ENCODE measurements at places on chromosomes 16 and 17.

GRCh38 chr17:8847891-8848290 is 19.6 kb downstream of the PIK3R6 start:
- no peak for DNase-seq

DNA sequence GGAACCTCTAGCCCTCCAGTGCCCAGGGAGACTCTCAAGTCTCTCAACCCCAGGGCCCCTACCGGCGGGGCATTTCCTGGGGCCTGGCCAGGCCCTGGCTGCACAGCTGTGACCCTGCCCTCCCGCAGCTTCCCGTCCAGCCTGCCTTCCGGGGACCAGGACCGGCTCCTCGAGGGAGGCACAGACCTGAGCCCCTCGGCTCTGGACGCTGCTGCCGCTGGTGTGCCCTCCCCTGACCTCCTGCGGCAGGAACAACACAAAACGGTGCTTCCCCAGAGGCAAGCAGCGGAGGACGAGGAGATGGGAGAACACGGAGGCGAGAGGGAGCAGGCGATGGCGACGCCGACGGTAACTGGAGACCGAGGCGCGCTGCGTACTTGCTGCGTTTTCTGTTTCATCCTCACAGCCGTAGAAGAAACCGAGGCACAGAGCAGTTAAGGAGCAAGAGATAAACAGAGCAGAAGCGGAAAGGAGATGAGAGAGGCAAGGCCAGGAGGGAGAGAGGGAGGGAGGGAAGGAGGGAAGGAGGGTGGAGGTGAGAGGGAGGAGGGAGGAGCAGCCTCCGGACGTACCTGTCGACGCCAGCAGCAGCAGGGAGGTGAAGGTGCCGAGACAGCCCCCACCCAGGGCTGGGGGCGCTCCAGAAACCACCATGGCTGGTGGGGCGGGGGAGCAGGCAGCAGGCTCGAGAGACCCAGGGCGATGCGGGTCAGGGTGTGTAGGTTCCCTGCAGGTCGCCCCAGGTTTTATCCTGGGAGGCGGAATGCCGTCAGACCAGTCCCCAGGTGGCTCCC is at the start of gene PRSS22:
TSS of gene PRSS22 (minus strand) at position 720 of the 794 bp plus-strand sequence. CDS start at position 654, 66 bp downstream.
- no peak for DNase-seq

DNA sequence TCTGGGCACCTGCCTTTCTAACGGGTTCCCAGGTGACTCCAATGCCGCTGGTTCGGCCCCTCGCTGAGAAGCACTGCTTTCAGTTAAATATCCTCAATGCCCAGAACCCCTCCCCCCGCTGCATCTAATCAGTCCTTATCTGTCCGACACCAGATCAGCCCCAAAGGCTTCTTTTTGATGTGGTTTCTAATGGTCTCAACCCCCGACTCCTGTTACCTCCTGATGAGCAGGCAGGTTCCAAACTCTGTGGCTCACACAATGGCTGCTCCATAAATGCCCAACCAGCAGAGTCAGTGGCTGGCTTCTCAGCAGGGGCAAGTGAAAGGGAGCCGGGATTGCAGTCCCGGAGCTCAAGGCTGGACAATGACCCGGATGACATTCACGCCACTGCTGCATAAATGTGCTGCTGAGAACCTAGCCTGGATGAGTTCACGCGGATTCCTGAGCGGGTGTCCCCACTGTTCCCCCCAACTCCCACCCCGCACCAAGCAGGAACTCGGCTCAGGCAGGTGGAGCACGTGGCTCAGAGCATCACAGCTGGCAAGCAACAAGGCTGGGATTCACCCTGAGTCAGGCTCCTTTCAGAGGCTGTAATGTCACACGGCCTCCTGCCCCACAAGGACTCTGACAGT is 1.0 kb upstream of the SLC38A8 start:
- no peak for DNase-seq

DNA sequence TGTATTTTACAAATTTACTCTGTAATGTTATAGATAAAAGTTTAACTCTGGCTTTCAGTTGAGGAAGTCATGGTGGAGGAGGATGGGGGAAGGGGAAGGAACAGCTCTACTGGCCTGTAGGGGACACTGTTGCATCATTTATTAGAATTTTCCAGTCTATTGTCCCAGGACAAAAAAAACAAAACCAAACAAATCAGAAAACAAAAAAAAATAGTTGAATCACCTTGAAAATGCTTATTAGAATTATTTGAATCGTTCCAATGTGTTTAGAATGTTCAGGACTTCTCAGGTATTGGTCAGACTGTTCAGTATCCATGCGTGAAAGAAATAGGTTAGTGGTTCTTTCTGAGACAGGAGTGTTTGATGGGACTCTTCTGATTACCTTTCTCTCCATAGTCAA is 242.0 kb downstream of the FTO start:
- DNase-seq: no peak

DNA sequence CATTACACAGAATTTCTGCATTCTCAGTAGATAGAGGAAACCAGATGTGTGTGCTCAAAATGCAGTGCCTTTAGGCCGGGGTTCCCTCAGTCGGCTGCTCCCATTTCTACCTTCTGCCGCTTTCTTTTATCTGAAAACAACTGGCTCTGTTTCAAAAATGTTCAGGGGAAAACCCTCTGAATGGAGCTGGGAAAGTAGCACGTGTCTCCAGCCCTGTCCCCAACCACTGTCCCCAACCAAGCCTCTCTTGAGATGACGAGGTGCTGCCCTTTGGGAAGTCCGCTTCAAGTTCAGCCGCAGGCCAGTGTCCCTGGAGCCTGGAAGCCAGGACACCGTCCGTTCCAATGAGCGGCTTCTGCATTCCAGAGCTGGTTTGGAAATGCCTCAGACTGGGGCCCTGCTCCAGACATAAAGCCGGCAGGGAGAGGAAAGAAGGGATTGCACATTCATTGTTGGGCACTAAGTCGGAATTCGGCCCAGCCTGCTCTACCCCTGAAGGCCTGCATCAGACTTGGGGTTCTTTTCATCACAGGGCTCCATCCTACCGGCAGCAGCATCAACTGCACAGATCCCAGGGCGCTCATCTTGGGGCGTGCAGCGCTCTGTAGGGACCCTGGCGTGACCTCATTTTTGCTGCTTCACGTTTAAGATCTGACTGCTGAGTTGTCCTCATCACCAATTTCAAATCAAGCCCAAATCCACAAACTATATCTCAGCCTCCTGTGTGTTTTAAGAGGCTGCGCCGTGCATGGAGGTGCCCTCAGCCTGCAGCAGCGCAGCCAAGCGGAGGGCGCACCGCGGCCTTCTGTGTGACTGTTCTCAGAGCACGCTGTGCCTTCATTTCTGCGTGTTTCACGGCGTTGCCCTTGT is 111.3 kb downstream of the BANP start:
- no peak for DNase-seq

DNA sequence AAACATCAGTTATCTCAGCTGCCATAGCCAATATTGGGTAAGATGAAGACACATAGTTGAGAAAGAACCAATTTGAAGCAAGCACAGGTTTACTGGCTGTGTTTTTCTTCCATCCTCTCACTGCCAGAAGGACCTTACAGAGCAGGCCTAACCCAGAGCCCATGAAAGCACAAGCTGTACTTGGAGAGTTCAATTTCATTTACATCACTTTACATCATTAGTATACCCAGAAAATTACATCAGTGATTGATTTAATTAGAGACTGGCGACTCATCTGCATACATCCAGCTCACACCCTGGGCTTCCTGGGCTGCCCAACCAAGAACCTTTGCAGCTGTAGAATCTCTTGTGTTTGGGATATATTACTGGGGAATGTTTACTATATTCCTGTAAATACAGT is 23.7 kb downstream of the LRRC36 start:
- no peak for DNase-seq

DNA sequence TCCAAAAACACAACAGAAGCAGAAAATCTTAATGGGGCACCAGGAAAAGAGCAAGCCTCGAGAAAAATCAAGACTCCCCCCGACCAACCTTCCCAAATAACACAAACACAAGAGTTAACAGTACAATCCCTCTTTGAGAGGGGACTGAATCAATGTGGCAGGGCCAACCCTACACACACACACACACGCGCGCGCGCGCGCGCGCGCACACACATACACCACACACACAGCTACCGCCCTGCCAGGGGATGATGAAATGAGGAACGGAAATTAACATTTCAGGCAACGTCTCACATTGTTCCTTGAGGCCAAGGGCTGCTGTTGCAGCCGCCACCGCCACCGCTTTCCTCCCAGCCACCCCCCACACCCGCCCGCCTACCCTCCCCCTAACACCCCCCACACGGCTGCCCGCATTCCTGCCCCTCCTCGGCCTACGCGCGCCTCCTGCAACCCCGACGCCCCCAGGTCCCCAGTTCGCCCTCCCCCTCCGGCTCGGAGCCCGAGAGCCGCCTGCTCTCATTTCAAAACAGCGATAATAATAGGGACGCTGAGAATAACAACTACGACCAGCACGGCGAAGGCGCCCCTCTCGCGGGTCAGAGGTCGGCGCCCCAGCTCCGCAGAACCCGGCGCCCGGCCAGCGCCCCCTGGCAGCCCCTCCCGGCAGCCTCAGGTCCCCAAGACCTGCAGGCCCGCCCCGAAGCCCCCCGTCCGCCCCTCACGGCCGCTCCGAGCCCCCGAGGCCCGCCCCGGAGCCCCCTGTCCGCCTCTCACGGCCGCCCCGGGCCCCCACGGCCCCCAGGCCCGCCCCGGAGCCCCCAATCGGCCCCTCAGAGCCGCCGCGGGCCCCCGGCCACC is 1.1 kb downstream of the ANKRD11 start:
- DNase-seq: peak; percentile 73

- DNase-seq: no peak
These were observed 4.4 kb downstream of the TBX6 start for GRCh38 chr16:30087181-30087898.

DNA sequence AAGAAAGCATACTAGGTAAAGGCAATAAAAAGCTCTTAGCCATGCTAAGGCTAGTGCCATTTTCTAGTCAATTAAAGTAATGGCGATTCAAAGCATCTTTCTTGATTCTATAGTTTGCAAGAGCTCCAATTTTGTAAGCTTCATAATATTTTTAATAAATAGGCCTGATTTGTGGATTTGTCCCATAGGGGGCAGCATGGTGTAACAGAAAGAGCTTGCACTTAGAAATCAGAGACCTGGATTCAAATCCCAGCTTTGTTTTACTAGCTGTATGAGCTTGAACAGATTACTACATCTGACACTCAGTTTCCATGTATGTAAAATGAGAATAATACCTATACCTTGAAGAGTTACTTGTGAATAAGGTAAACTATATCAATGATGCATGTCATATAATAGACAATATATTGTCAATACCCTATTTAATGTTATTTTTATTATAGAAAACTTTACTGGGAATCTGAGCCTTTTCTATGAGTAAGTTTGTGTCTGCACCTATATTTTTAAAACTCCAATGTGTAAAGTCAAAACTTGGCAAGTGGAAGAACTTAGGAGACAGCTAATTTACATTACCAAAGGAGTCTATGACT is 93.6 kb upstream of the NOG start:
- no peak for DNase-seq

GRCh38 chr17:30824002-30824355 is 513 bp downstream of the CRLF3 start:
- no peak for DNase-seq

DNA sequence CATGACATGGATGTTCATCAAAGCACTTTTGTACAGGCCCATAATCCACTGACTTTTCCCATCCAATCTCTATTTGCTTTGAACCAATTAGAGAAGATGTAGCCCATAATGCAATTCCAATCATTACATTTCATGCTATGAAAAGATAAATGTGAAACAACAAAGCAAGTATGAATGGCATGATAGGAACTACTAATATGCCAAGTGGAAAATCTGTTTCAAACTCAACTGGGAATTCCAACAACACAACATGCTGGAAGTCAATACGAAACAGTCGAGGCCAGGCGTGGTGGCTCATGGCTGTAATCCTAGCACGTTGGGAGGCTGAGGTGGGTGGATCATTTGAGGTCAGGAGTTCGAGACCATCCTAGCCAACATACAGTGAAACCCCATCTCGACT is 39.6 kb upstream of the TMEM97 start:
- no peak for DNase-seq

- DNase-seq: no peak
These were observed 581 bp upstream of the TMEM208 start for GRCh38 chr16:67226295-67226803.

GRCh38 chr16:52372313-52372712 is 174.6 kb downstream of the TOX3 start:
- DNase-seq: no peak

- no peak for DNase-seq
These were observed 5.4 kb upstream of the BBS2 start for GRCh38 chr16:56525236-56525635.

DNA sequence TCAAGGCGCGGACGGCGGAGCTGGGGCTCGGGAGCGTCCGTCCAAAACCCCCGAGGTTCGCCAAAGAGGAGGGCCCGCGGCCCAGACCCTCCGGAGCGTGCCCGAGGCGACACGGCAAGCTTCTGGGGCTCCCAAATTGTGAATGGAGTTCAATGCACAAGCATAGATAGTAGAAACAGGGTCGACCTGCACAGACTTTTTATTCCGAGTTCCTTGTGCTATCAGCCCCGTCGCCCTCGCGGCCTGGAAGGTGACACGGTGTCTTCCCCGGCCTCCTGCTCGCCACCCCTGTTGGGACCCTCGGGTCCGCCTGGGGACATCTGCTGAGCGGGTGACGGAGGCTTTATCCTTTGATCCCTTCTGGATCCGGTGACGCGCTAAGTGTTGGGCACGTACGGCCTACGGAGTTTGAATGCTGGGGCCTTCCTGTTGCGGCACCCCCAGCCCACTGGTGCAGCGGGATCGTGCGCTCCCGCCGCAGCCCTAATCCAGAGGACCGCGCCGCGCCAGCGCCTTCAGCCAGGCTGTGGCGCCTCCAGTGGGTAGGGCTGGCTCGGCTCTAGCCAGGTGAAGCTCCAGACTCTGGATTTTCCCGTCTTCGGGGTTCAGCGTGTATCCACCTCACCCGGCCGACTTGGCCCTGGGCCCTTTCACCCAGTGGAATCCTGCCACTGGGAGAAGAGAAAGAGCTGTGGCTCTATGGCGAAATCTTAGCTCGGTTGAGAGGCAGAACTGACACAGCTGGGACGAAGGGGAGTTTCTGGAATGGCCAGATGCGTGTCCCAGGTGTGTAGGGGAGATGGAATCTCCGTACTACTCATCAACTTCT is 17.0 kb upstream of the NTN1 start:
- DNase-seq: no peak

- DNase-seq: no peak
These were observed 181.5 kb upstream of the MON1B start for GRCh38 chr16:77009453-77009852.

- DNase-seq: no peak
These were observed 5.1 kb downstream of the IFT140 start for GRCh38 chr16:1606774-1607173.
